Activated naive CD4-positive, alpha-beta T cell treated with anti-CD3 and anti-CD28 coated beads, Interleukin-2, amount 10 ng/mL, durations not matched to agents 7 days and 5 days (primary cell): ENCODE measurements at places on chromosomes 6 and 20.

GRCh38 chr6:107869871-107870270 is 45.8 kb upstream of the SCML4 start:
- H3K4me1 ChIP-seq, result peaks cover 12% of the 10 kb centered on the region
- no peaks in the 10 kb centered on the region for H3K27me3 ChIP-seq
- peaks cover 31% of the 10 kb centered on the region for H3K36me3 ChIP-seq
- H3K27ac ChIP-seq, result peak overlapping the region; percentile 30
- no peak for DNase-seq

GRCh38 chr20:2086980-2087377 is 14.6 kb upstream of the STK35 start:
- peaks cover 26% of the 10 kb centered on the region for H3K27me3 ChIP-seq
- no peaks in the 10 kb centered on the region for H3K4me1 ChIP-seq
- DNase-seq, result no peak
- no peaks in the 10 kb centered on the region for H3K36me3 ChIP-seq

DNA sequence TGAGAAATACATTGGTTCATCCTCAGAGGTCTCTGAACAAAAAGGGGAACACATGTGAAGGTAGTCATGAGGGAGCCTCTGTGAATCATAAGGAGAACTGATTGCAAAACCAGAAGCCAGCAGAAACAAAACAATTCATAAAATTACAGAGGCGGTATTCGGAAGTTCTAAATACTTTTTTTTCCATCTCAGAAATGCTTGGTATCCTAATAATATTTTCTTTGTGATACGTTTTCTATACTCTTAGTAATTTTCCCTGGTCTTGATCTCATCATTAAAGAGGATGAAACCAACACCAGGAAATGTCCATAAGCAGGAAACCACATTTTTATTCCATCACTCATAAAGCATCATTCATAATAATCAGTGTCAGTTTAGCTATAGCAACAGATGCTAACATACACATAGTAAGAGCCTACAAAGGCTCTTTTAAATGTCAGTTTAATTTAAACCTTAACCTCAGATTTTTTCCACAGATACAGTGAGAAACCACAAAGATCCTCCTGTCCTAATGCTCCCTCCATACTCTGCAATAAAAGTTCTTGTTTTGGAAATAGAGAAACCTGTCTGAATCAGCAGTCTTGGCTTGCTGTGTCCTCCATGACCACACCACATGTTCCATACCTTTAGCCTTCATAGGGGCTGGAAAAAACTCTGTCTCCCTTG is 29.2 kb downstream of the SGK1 start:
- H3K27me3 ChIP-seq, result no peaks in the 10 kb centered on the region
- H3K4me1 ChIP-seq, result peaks cover 29% of the 10 kb centered on the region
- peak overlapping the region; percentile 51 for H3K27ac ChIP-seq
- no peak for DNase-seq

GRCh38 chr6:163460307-163460782 is 45.8 kb downstream of the QKI start:
- peaks cover 51% of the 10 kb centered on the region for H3K4me1 ChIP-seq
- DNase-seq, result peak; percentile 26
- peak overlapping the region; percentile 98 for H3K4me3 ChIP-seq
- peak overlapping the region; percentile 100 for H3K27ac ChIP-seq
- peaks cover 42% of the 10 kb centered on the region for H3K36me3 ChIP-seq

- peak overlapping the region; percentile 86 for H3K27ac ChIP-seq
- peaks cover 4% of the 10 kb centered on the region for H3K36me3 ChIP-seq
- peaks cover 37% of the 10 kb centered on the region for H3K4me1 ChIP-seq
- peak; percentile 66 for DNase-seq
- H3K4me3 ChIP-seq, result no peak overlapping the region
Measured at GRCh38 chr20:43751167-43752050, 24.6 kb upstream of the GTSF1L start.

GRCh38 chr6:89184344-89184743 is 32.8 kb downstream of the GABRR1 start:
- no peaks in the 10 kb centered on the region for H3K36me3 ChIP-seq
- H3K4me3 ChIP-seq, result no peak overlapping the region
- DNase-seq, result no peak
- no peaks in the 10 kb centered on the region for H3K4me1 ChIP-seq
- H3K27ac ChIP-seq, result no peak overlapping the region
- peaks cover 32% of the 10 kb centered on the region for H3K27me3 ChIP-seq

DNA sequence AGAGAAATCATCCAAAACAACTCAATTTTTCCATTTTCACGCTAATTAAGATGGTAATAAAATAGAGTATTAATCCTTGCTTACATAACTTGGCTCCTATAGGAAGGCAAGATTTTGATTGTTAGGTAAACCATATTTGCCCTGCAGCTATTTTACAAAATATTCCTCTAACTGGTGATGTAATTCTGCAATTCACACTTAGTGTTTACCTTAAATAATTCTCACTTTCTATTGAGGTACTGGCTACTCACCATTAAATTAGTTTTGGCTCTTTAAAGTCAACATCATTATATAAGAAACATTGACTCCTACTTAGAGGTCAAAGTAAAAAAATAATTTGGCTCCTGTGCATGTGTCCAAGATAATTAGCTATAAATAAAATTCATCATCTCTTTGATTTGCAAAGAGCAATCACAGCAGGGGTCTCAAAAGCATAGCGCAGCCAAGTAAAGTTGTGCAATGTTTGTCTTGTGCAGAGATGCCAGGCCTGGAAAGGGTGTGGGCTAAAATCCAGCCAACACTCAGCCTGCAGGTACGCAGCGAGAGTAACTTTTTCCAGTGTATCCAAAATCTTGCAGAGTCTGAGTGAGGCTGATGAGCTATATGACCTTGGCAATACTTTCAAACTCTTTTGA is 501.2 kb downstream of the MMUT start:
- no peak for DNase-seq
- no peaks in the 10 kb centered on the region for H3K27me3 ChIP-seq
- H3K4me3 ChIP-seq, result no peak overlapping the region
- no peaks in the 10 kb centered on the region for H3K36me3 ChIP-seq

DNA sequence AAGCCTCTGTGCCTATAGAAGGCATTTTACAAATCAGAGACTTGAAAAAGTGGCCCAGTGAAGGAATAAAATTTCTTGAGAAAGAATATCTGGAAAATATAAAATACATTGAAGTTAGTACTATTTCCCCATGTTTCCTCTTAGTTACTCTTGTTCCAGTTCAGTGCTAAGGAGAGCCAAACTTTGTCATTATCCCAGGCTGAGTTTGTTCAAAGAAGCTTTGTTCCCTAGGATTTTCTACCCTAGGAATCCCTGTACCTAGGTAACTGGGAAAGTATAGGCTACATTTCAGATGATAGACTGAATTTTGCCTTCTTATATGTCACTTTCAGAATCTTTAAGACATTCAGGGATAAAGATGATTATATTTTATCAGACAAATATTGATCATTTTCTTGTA is 1395.7 kb upstream of the MAP3K7 start:
- no peak for DNase-seq
- H3K27ac ChIP-seq, result no peak overlapping the region
- H3K4me3 ChIP-seq, result no peak overlapping the region
- no peaks in the 10 kb centered on the region for H3K36me3 ChIP-seq
- H3K27me3 ChIP-seq, result no peaks in the 10 kb centered on the region
- H3K4me1 ChIP-seq, result no peaks in the 10 kb centered on the region

- no peak overlapping the region for H3K4me3 ChIP-seq
- peaks cover 31% of the 10 kb centered on the region for H3K27me3 ChIP-seq
- no peaks in the 10 kb centered on the region for H3K36me3 ChIP-seq
- no peak overlapping the region for H3K27ac ChIP-seq
Measured at GRCh38 chr6:42113936-42114636, 28.3 kb downstream of the C6orf132 start.

DNA sequence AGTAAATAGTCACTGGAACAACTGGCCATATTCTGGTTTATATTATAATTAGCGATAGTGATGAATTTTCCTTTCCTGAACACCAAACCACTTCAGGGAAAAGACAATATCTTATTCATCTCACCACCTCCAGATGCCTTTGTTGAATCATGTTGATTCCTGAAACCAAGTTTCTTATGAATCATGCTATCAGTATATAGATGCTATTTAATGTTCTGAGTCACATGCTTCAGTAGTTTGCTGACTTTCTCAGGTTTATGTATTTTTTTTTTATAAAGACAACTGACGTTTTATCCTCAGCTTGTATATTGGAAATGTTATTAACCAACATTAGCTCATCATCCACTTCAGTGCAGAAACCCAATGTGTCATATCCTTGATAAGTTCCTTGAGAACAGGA is 710.2 kb upstream of the POU3F2 start:
- no peaks in the 10 kb centered on the region for H3K4me1 ChIP-seq
- H3K36me3 ChIP-seq, result no peaks in the 10 kb centered on the region
- no peak for DNase-seq
- H3K27ac ChIP-seq, result no peak overlapping the region
- H3K4me3 ChIP-seq, result no peak overlapping the region

GRCh38 chr20:53960579-53961272 is 109.7 kb downstream of the BCAS1 start:
- H3K27ac ChIP-seq, result no peak overlapping the region
- H3K36me3 ChIP-seq, result no peaks in the 10 kb centered on the region
- peaks cover 13% of the 10 kb centered on the region for H3K27me3 ChIP-seq
- no peak for DNase-seq
- H3K4me3 ChIP-seq, result no peak overlapping the region
- peaks cover 11% of the 10 kb centered on the region for H3K4me1 ChIP-seq

DNA sequence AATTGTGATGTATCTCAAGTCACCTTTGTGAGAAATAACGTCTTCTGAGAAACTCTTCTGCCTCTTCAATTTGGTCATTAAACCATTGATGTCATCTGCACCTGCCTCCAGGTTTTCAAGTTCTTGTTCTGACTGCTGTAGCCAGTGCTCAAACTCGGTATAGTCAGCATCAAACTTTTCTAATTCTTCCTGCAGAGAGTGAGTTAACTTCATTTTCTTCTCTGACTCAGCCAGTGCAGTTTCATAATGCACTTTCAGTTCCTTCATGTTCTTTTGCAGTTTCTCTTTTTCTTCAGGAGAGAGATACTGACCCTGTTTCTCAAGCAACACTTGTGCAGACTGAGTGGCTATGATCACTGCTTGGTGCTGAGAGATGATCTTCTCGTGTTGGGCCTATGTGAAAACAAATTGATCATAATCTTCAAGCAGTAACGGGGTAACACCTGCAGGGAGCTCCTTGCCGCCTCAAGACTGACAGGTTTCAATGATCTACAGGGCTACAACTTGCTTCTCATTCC is 48.8 kb downstream of the DST start:
- no peaks in the 10 kb centered on the region for H3K36me3 ChIP-seq
- peak overlapping the region; percentile 16 for H3K4me3 ChIP-seq
- peak; percentile 30 for DNase-seq
- peaks cover 25% of the 10 kb centered on the region for H3K4me1 ChIP-seq
- H3K27me3 ChIP-seq, result no peaks in the 10 kb centered on the region

GRCh38 chr6:42201382-42201781 is 6.6 kb upstream of the GUCA1B start:
- DNase-seq, result no peak
- peaks cover 14% of the 10 kb centered on the region for H3K36me3 ChIP-seq
- H3K27ac ChIP-seq, result no peak overlapping the region
- H3K4me3 ChIP-seq, result no peak overlapping the region

GRCh38 chr6:25519856-25520255 is 132.2 kb upstream of the SCGN start:
- no peaks in the 10 kb centered on the region for H3K27me3 ChIP-seq
- H3K4me3 ChIP-seq, result no peak overlapping the region
- DNase-seq, result no peak
- H3K27ac ChIP-seq, result no peak overlapping the region

DNA sequence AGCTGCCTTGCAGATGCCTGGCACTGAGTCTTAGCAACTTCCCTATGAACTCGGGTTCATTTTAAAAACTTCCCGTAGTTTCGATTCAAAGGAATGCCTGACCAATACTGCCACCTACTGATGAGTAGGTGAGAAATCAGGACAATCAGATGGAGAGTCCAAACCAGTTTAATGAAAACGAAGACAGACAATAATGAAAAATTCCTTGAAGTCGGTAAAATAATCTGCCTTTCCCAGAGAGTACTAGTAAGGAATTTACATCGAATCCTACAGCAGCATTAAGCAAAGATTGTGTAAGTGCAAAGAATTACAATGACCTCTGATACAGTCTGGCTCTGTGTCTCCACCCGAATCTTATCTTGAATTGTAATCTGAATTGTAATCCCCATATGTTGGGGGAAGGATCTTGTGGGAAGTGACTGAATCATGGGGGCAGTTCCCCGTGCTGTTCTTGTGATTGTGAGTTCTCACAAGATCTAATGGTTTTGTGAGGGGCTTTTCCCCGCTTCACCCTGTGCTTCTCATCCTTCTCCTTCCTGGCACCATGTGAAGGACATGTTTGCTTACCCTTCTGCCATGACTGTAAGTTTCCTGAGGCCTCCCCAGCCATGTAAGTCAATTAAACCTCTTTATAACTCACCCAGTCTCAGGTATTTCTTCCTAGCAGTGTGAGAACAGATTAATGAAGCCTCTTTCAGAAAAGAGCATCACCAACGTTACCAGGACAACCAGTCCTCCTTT is 134.4 kb downstream of the ARHGAP18 start:
- H3K4me1 ChIP-seq, result peaks cover 7% of the 10 kb centered on the region
- no peak overlapping the region for H3K4me3 ChIP-seq
- H3K27ac ChIP-seq, result no peak overlapping the region
- DNase-seq, result no peak

- no peak overlapping the region for H3K27ac ChIP-seq
- H3K36me3 ChIP-seq, result no peaks in the 10 kb centered on the region
- peaks cover 6% of the 10 kb centered on the region for H3K27me3 ChIP-seq
- H3K4me1 ChIP-seq, result no peaks in the 10 kb centered on the region
Measured at GRCh38 chr6:14434916-14435690, 317.5 kb downstream of the CD83 start.

DNA sequence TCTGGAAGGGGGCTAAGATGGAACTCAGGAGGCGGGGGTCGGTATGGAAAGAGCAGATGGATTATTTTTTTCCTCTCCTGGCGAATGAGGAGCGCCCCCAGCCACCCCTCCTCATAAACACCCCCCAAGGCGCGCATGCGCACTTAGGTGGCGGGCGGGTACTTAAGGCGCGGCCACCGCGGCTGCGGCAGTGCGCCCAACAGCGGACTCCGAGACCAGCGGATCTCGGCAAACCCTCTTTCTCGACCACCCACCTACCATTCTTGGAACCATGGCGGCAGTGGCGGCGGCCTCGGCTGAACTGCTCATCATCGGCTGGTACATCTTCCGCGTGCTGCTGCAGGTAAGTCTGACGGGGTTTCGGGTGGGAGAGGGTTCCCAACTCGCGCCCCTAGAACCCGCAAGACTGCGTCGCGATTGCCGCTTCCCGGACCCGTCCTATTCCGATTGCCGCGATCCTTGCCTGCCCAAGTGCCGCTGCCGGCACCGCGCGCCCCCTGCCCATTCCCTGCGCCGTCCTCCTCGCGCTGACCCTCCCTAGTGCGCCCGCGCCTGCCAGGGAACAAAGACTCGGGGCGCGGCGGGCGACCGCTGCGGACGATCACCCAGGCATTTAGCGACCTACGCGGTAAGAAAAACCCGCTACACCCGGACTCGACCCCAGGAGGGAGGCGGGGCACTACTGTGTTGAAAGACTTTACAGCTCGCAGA is at the start of gene NNAT:
Gene NNAT (plus strand): TSS at position 190 of the 711 bp plus-strand sequence. CDS start 82 bp downstream, at position 272.
- H3K4me3 ChIP-seq, result peak within 1 kb of the TSS; percentile 44
- H3K36me3 ChIP-seq, result peaks cover 16% of the 10 kb centered on the region
- no peak for DNase-seq
- H3K27ac ChIP-seq, result no peak within 1 kb of the TSS
- H3K4me1 ChIP-seq, result peaks cover 31% of the 10 kb centered on the region
